T-helper 2 cell treated with Interferon-gamma antibody and Interleukin-4, amounts not matched to agents 100 ng/mL and 5 ng/mL, for 36 hours (primary cell): ENCODE measurements at places on chromosomes 1 and 21. TPM values are rescaled to one million over a fixed set of nuclear protein-coding genes. Genes with fewer than 3 reads are reported as not detected.

Gene RBP7
- not detected in 2 replicates for total RNA-seq

Gene TNFSF4
- 1.4 and 1.5 TPM in 2 replicates for total RNA-seq

Gene S100A7A
- total RNA-seq: not detected in 2 replicates

Gene PSMA5
- 201 and 210 TPM in 2 replicates for total RNA-seq

Gene LHX8
- total RNA-seq: not detected in 2 replicates

Gene KCNE2
- not detected in 2 replicates for total RNA-seq

Gene TRPM2
- total RNA-seq: 17.8 and 20.6 TPM in 2 replicates

Gene UBE2U
- not detected in 2 replicates for total RNA-seq

Gene RRAGC
- total RNA-seq: 15.9 TPM in 2 replicates

Gene AGMAT
- 20.2 and 20.4 TPM in 2 replicates for total RNA-seq

Gene DTL
- 73.7 and 75.9 TPM in 2 replicates for total RNA-seq

Gene AGO3
- total RNA-seq: 24.7 and 27.6 TPM in 2 replicates

Gene VSIG8
- total RNA-seq: not detected in 2 replicates

Gene PHGDH
- total RNA-seq: 87.4 and 89.1 TPM in 2 replicates

Gene PDIK1L
- 19.9 and 23.4 TPM in 2 replicates for total RNA-seq

Gene PFDN2
- total RNA-seq: 65.1 and 73.9 TPM in 2 replicates

Gene DAB1
- total RNA-seq: 2.9 and 3.5 TPM in 2 replicates

Gene PTPN14
- 20.6 and 20.7 TPM in 2 replicates for total RNA-seq

Gene ADAM30
- not detected in 2 replicates for total RNA-seq

Gene HAO2
- not detected in 2 replicates for total RNA-seq

Gene IPO13
- total RNA-seq: 26.1 and 26.8 TPM in 2 replicates

Gene MIS18A
- 21.5 and 25.7 TPM in 2 replicates for total RNA-seq

Gene SLC2A5
- 0.05 TPM in 1 of 2 replicates, not detected in the other for total RNA-seq

Gene MYOG
- not detected in 2 replicates for total RNA-seq

Gene LCE3D
- not detected in 2 replicates for total RNA-seq

Gene KCNT2
- not detected in 2 replicates for total RNA-seq

Gene TESK2
- total RNA-seq: 1.7 and 2.0 TPM in 2 replicates

Gene RAB7B
- not detected in 2 replicates for total RNA-seq

Gene CAMTA1
- 37.9 and 40.7 TPM in 2 replicates for total RNA-seq

Gene TSPEAR
- not detected in 2 replicates for total RNA-seq

Gene AKR7A3
- 1.7 and 1.8 TPM in 2 replicates for total RNA-seq
